Transverse colon (tissue), 4 donors: ENCODE measurements at places on chromosomes 7 and 10. TPM values are rescaled to one million over a fixed set of nuclear protein-coding genes. Genes with fewer than 3 reads are reported as not detected.

Gene LIPM
- not detected for total RNA-seq

DNA sequence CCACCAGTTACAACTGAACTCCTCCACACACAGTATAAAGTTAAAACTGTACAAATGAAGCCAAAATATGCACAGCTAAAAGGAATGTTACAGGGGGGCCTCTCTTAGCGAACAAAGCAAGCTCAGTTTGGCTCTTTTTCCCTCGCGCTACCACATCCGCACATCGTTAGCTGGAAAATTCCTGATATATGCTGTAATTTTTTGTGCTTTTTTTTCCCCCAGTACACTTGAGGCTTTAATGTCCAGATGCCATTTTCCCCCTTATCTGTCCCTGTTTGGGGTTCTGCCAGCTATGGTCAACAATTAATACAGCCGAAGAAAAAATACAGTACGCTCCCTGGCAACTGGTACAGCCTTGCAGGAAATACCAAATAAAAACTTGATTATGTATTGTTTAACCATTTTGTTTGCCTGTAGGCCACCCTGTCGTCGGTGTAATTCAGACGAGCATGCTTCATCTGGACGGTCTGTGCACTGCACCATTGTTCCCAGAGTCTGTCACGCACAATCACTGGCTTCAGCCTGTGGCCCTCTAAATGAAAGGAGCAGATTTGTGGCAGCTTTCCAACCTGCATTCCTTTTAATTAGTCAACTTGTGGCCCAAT, 108.1 kb upstream of the FAM133B start:
- peak; percentile 25 for DNase-seq

DNA sequence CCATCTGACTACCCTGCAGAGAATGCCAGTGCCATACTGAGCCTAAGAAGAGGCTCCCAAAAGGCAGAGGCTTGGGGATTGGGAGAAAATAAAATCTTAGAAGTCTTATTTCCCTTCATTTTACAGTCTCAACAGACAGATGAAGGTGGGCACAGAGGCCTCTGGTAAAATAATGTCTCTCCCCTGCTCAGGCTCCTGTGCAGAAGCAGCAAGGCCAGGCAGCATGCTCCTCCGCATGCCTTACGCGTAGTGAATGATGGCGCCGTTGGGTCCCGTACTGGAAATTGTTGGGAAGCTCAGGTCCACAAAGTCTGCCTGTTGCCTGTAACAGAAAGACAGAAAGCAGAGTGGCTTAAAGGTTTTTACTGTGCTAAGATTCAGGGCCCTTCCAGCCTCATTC, 45.8 kb downstream of the XPNPEP1 start:
- DNase-seq: no peak

Gene CPA2
- total RNA-seq: 1.6 TPM

Gene AKR1C2
- total RNA-seq: 43.0 TPM

Gene NPFFR1
- total RNA-seq: not detected

DNA sequence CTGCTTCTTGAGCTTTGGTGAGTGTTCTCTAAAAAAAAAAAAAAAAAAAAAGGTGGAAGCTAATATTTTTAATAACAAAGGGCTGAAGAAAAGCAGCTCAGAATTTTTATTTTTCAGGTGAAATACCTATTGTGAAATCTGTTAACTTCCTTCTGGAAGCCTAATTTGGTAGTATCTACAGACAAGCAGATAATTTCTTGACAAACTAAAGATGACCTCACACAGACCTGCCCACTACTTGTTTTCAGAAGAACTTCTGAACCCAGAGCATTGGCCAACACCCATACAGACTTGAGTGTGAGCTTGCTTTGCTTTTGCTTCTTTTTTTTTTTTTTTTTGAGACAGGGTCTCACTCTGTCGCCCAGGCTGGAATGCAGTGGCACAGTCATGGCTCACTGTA, 31.2 kb downstream of the LRRC4 start:
- DNase-seq: no peak

DNA sequence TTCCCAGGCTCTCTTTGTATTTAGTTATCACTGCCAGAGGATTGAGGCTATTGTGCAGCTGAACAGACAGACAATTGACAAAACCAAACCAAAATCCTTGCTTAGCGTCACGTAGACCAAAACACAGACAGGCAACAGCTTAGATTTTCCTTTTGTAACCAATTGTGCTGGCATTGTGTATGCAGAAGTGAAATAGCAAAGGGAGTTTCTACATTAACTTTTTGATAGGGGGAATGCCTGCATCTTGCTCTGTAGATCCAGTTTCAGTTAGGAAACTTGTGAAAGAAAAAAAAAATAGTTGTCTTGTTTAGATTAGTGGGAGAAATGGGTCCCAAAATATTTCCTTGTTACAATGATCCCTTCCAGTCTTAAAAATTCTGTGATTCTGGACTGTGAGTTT, 333.8 kb downstream of the BBS9 start:
- DNase-seq: no peak

DNA sequence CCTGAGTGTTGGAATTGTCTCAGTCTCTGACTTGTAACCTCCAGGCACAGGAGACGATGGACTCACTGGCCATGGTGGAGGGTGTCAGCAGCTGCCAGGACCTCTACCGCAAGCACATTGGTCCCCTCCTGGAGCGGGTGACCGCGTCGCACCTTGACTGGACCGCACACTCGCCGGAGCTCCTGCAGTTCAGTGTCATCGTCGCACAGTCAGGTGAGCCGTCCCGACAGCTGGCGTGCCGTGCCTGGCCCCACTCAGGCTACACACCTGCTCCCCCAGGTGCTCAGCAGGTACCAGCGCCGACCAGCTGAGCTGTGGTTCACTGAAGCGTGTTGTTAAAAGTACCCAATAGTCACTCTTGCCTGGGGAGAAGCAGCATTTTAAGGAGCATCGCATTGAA, 36.7 kb upstream of the PRKAR1B start:
- DNase-seq: no peak

Gene C10orf53
- total RNA-seq: not detected

Gene PLCE1
- 67.9 TPM for total RNA-seq

- no peak for DNase-seq
Measured at GRCh38 chr10:73862011-73862410, 12.3 kb downstream of the CAMK2G start.

DNA sequence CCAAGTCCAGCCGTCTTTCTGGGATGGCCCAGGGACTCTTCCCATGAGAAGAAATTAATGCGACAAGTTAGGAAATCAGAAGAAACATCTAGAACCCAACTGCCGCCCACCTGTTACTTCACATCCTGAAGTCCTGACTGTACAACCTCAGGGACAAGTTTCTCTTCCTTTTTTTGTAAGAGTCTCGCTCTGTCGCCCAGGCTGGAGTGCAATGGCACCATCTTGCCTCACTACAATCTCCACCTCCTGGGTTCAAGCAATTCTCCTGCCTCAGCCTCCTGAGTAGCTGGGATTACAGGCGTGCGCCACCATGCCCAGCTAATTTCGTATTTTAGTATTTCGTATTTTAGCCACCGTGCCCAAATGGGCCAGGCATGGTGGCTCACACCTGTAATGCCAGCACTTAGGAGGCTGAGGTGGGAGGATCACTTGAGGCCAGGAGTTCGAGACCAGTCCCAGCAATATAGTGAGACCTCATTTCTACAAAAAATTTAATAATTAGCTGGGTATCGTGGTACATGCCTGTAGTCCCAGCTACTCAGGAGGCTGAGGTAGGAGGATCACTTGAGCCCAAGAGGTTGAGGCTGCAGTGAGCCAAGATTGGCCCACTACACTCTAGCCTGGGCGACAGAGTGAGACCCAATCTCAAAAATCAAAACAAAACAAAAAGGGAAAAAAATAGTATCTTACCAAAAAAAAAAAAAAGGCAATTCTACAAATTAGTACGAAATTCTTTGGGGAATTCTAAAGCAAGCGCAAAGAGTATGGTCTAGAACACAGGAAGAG, 20.8 kb downstream of the LAT2 start:
- DNase-seq: no peak

Gene CFAP46
- total RNA-seq: not detected
